GM12878 (cell line): ENCODE measurements at places on chromosomes 6 and 20.

DNA sequence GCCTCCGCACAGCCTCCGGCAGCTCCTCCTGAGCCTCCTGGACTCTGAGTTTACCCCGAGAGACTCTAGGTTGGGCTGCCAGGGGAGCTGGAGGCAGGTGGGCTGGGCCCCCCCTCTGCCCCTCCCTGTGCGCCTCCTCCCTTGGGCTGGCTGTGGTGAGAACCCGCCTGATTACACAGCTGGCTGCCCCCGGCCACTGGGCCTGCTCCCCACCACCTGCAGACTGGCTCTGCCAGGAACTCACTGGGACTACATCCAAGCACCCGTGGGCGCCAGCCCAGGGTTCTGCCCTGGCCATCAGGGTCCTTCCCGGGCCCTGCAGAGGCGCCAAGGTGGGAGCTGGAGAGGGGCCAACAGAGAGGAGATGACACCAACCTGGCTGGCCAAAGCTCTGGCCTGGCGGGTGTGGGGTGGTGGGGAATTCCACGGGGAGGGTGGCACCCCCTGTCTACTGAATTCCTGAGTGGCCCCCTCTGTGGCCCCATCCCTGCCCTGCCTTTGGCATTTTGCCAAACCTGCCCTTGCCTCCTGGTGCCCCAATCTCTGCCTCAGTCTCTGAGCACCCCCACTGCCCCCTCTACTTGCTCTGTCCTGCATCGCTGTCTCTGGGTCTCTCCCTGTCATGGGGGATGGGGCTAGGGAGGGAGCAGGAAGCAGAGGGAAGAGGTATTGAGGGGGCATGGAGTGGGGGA, 21.9 kb upstream of the CDH22 start:
- DNase-seq = no peak

DNA sequence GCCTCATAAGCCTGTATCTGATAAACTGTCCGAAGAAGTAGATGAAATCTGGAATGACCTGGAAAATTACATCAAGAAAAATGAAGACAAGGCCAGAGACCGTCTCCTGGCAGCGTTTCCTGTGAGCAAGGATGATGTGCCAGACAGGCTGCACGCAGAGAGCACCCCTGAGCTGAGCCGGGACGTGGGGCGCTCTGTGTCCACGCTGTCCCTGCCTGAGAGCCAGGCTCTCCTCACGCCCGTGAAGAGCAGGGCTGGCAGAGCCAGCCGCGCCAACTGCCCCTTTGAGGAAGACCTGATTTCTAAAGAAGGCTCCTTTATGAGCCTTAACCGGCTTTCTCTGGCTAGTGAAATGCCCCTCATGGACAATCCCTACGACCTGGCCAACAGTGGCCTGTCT, 33.9 kb upstream of the MTHFD1L start:
- no peak for DNase-seq

GRCh38 chr6:31901415-31901952, 402 bp downstream of the ZBTB12 start:
- DNase-seq = no peak

- no peak for DNase-seq
Observed at GRCh38 chr6:163716690-163717089, 302.2 kb downstream of the QKI start.

DNA sequence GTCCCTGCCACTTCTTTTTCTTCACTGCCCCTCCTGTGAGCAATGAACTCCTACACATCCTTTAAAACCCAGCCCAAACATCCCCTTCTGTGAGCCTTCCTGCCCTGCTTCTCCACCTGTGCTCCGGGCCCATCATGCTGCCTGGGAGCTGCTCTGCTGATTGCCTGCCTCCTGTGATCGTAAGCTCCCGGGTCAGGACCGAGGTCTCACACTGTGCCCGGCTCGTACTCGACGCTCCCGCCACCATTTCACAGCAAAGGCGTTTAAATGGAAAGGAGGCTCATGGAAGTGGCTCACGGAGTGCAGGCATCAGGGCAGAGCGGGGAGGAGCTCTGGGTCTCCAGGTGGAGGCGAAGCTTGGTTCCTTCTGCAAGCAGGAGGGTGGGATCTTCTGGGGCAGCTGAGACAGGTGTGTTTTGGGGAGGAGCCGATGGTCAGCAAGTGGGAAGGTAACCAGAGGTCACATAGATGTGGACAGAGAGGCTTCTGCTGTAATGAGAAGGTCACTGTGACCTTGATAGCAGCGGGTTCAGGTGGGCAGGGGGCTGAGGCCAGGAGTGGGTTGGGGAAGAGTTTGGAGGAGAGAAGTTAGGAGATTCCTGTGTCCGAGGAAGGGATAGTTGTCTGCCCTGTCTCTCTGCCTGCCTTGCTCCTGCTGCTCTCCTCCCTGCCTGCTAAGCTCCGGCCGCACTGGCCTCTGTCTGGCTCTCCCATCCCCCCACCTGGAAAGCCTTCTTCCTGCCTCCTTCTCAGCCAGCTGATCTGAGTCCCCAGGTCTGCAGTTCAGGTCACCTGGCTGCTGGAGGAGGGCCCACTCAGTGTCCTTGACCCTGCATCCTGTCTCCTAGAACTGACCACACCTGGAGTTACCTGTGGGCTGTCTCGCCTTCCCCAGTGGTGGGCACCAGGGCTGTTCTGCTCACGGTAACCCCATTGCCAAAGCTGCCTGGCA, 52.7 kb upstream of the FRMD1 start:
- no peak for DNase-seq

DNA sequence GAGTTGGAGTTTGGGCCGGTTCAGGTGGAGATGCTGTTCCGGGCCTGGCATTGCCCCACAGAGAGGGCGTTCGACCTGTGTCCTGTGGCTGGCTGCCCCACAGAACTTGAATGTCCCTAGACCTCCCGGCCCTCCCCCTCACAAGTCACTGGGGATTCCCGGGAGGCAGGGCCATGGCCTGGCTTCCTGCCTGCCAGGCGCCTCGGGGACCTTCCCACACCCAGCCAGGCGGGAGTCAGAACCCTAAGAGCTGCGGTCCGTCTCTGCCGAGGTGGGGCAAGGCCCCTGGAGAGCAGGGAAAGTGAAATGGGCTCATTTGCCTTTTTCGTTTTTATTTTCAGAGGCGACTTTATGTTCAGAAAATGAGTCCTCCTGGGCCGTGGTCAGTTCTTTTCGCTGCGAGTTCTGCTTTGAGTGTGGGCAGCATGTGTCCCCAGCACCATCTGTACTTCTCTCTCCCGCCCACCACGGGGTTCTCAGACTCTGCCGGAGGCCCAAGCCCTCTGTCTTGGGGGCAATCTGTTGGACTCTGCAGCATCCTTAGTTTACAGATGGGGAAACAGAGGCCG, 8.5 kb downstream of the RBM38 start:
- DNase-seq = peak; percentile 71

DNA sequence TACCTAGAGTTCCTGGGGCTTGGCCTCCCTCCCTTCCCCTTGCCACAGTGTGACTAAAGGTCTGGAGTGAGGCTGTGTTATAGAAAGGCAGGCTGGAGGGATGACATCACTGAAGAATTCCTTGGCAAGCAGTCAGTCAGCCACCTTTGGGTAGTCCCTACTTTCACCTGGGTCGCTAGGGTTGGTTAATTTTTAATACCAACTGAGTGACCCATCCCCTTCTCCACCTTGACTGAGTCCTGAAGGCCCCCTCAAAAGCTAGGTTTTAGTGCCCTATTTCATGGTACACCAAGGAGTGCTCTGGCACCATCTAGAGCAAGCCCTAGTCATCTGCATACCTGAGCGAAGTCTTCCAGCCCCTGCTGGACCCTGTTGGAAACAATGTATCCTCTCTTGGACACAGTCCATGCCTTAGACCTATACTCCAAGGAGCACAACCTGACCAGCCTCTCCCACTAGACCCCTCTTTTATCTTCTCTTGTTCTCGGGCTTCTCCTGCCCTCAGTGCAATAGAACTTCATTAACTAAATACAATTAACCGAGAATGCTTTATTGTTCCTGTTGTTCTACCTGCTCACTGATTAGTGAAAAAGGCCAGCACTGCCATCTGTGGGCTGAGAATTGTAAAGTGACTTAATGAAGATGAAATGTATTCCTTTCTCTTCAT, 44.6 kb downstream of the RIN2 start:
- DNase-seq = no peak

- no peak for DNase-seq
Observed at GRCh38 chr6:121856296-121856695, 420.9 kb downstream of the GJA1 start.

GRCh38 chr6:84304881-84305280, 77.4 kb upstream of the CEP162 start:
- no peak for DNase-seq

GRCh38 chr6:121590916-121591315, 155.5 kb downstream of the GJA1 start:
- no peak for DNase-seq

GRCh38 chr20:20034486-20034885, 17.3 kb downstream of the NAA20 start:
- DNase-seq = no peak

DNA sequence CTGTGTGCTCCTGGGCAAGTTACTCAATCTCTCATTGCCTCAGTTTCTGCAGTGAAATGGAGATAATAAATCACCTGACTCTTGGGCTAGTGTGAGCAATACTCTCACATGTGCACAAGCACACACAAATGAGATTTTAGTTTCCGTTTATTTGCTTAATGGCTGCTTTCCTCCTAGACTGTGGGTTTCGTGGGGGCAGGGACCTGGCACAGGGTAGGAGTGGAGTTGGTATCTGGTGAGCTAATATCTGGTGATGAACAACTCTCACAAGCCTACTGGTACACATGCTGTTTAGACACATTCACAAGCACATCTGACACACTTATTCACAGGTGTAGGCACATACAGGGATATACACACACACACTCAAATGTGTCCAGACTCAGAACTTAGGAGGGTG, 73.8 kb downstream of the TOX2 start:
- no peak for DNase-seq

DNA sequence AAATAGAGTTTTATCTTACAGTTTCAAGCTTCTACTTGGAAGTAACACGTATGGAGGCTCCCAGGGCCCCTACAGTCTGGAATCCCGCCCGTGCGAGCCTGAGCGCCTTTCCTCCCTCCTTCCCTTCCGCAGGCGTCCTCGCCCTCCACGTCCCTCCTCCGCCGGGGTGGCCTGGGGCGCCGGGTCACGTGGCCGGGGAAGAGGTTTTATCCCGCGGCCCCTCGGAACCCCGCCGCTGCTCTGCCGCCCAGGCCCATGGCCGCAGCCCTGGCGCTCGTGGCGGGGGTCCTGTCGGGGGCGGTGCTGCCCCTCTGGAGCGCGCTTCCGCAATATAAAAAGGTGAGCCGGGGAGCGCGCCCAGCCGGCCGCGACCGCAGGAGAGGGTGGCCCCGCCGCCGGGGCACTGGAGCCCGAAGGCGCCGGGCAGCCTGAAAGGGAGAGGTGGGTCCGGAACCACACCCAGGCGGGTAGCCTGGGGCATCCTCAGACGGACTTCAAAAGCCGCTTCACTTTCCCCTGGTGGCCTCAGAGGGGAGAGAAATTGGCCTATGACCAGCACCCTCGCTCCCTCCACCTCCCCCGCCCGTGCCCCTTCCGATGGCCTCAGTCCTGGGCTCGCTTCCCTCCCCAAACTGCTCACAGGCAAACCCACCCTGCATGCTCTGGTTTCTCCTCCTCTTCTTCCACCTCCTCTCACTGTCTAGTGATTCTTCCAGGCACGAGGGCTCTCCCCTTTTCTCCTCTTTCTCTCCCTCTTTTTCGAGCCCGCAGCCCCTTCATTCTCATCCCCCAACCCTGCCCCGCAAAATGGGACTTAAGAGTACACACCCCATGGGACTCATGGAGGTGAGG, at the start of gene CLPSL2:
Gene CLPSL2, plus strand, starts transcription at position 235 of the 852 bp plus-strand sequence. Its CDS starts 21 bp downstream, at position 256.
- no peak for DNase-seq

DNA sequence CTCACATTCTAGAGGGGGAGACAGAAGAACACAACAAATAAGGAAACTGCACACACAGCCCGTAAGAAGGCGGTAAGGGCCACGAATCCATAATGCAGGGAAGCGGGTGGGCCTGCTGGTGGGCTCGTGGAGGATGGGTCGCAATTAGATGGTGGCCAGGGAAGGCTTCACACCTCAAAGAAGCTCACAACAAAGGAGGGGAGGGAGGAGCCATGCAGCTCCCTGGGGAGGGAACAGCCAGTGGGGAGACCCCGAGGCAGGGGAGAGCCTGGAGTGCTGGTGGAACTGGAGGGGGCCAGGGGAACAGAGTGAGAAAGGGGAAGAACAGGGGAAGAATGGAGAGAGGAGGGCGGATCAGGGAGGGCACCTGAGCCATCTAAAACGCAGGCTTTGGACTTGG, 13.4 kb downstream of the SRC start:
- DNase-seq = no peak

GRCh38 chr6:130888246-130888645, 61.0 kb downstream of the SMLR1 start:
- DNase-seq = no peak

DNA sequence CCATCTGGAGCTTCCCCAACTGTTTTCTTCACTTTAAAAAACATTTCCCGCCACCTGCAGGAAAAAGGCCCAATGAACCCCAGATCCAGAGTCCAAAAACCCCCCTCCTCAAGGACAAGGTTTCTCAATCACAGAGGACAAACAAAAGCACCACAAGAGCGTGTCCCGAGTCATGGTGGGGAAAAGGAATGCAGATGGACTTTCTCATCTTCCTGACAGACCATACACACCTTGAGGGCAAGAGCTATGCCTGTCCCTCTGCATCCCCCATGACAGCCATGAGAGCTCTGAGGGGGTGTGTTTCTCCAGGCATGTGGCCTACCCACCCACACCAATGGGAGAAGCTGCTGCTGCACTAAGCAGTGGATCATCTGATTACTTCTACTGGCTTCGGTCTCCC, 9.0 kb downstream of the PEX6 start:
- DNase-seq = no peak

DNA sequence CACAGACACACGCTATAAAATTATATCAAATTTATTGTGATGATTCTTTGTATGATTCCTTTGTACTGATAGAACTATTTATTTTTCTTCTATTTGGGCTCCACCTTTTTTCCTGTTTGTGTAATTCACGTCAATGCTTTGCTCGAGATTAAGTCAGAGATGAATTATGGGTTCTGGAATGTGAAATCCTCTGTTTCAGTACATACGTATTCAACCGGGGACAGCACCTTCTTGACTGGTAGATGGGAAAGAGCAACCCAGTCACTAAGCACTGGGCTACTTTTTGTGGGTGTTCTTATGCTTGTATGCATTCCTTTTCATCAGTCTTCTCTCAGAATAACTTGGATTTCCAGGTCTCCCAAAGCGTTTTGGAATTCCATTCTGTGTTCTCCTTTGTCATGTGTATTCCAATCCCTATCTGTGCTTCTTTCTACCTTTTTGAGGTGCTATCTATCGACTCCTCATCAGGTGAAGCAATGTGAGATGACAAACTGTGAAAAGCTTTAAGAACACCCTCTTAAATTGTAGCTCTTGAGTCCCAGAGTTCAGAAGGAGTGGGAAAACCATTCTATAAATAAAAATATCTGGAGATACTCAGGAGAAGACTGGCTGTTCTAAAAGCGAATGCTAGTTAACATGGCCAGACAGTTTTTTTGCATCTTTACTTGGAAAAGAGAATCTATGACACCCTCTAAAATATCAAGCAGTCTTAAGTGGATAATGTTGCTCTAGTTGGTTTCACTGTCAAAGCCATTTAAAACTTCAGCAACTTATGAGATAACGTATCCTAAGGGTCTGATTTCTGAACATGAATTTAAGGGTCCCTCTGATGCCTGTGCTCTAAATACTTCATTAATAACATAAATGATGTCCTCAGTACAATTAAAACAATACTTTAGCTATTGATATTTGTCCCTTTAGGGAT, 197.7 kb upstream of the PREP start:
- no peak for DNase-seq
